PC-9 (cell line): ENCODE measurements at places on chromosomes 5 and 9. TPM values are rescaled to one million over a fixed set of nuclear protein-coding genes. Genes with fewer than 3 reads are reported as not detected.

The PCDHAC2 gene
- total RNA-seq, result 2.8 and 3.4 TPM in 2 replicates

DNA sequence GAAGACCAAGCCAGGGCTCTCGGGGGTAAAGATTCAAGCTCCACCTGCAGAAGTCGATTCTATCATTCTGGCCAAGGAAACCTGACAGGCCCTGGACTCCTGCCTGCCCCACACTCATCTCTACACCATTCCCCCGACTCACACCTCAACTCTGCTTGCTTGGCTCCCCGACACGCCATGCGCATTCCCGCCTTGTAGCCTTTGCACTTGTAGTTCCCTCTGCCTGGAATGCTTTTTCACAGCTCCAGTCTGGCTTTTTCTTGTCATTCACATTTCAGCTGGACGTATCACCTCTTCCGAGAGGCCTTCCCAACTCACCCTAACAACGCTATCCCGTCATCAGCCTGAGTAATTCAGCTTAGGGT, 28.7 kb upstream of the HAND1 start:
- DNase-seq, result no peak

The C1QTNF3 gene
- 8.3 and 9.4 TPM in 2 replicates for total RNA-seq

The SET gene
- total RNA-seq, result 539 and 738 TPM in 2 replicates

GRCh38 chr5:100846772-100847171, 56.3 kb downstream of the ST8SIA4 start:
- no peak for DNase-seq

DNA sequence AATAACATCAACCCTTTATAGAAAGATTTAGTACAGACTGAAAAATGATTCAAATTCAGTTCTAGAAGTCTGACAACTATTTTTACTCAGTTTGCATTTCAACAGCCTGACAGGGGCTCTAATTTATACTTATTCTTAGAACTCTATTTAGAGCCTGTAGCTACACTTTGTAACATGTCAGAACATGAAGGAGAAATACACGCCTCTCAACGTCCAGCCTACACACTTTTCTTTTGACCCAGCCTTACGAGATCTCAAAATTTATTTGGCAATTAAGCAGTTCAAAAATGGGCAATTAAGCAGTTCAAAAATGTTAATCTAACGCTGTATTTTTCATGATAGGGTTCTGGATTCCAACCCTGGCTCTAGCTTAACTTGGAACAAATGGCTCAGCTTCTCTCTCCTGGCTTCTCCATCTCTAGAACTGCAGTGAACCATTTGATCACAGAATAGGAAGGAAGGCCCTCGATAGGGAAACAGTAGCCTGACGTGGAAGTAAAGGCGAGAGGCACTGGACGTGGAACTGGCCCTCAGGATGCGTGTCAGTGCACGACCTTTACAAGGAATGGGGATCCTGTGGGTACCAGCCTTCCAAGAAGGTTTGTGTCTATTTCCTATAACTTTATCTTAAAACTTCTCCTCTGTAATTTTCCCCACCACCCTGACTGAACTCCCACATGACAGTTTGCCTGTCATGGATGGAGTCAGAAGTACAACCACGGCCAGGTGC, 66.4 kb downstream of the PRRT1B start:
- DNase-seq, result no peak

The OR2V1 gene
- not detected in 2 replicates for total RNA-seq

GRCh38 chr5:74310997-74311930, 329.3 kb downstream of the ENC1 start:
- DNase-seq, result no peak

GRCh38 chr5:157106630-157107461, 2.0 kb downstream of the HAVCR2 start:
- DNase-seq, result no peak

DNA sequence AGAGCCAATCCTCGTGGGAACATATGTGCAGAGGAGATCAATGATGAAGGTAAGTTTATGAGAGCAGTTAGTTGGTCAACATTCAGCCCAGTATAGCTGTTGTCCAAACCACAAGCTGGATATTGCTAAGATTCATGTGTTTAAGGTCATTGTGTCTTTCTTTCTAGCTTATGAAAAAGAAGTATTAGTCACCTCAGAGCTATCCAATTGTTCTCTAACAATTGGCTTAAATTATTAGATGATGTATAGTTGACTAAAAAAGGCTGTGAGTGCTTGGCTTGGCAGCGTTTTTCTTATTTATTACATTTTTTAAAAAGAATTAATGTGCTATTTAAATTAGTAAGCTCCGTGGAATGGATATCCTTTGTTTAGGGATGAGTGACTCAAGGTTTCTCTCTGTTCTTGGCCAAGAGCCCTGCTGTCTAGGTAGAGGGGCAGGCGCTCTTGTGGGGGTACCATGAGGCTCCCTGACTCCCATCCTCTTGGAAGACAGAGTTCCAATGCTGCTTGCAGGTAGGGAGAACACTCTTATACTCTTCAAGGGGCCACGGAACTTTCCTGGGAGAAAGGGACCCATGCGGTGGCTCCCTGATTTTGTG, 487.4 kb downstream of the IRX1 start:
- DNase-seq, result no peak
